ENCODE measurements at places on chromosomes 12 and 14. TPM values are rescaled to one million over a fixed set of nuclear protein-coding genes. Genes with fewer than 3 reads are reported as not detected.
A peak's percentile ranks its signal among the peaks of the same experiment; 100 is the strongest.

DNA sequence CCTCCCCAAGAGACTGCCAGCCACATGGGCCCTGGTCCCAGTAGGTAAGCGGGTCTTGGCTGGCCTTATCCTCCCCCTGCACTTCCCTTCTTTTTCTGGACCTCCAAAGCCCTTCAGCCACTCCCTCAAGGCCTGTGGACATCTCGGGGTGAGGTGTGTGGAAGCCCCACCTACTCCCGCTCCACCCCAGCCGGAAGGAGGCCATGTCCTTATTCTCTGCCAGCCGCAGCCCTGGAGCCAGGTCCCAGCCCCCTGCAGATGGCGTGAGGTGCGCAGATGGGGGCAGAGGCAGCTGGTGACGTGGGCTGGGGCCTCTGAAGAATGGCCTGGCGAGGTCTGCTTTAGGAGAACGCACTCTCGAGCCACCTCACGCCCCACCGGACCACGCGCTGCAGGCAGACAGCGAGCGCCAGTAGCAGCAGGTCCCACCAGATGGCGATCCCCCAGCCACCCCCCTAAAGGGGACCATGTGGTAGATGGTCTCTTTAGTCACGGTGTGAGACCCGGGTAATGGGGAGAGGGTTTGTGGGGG lies 167.1 kb downstream of the TSPAN9 start:
- no peak for DNase-seq

DNA sequence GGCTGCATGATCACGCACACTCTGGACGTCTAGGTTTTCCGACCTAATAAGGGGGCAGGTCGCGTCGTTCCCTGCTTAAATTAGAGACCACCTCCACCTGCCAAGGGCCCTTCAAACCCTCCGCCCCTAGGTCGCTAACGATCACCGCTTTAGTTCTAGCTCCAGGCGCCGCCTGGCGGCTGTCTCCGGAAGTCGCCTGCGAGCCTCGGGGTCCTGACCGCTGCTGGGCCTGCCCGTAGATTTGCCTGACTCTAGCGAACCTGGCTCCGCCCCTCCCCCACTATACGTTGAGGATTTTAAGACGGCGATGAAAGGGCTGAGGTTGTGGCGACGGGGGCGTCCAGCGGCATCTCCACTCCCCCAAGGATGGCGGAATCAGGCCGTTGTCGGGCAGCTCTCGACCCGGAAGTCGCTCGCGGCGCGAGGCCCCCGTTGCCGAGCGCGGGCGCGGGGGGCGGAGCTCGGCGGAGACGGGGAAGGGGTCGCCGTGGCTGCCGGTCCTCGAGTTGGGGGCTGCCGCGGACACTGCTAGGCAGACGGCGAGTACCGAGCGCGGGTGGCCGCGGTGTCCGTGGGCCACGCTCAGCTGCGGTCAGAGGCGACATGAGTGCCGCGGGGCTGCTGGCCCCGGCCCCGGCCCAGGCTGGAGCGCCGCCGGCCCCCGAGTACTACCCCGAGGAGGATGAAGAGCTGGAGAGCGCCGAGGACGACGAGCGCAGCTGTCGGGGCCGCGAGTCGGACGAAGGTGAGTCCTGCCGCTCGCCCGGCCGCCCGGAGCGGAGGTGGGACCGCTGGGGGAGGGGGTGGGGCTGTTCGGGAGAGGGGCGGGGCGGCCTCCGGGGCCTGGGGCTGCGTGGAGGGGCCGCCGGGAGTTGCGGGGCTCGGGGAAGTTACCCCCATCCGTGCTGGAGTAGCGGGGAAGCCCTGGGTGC lies at the start of gene SUDS3:
Gene SUDS3, plus strand, starts transcription at position 467 of the 932 bp plus-strand sequence. Its CDS starts 137 bp downstream, at position 604.
- DNase-seq, result peak; percentile 92

DNA sequence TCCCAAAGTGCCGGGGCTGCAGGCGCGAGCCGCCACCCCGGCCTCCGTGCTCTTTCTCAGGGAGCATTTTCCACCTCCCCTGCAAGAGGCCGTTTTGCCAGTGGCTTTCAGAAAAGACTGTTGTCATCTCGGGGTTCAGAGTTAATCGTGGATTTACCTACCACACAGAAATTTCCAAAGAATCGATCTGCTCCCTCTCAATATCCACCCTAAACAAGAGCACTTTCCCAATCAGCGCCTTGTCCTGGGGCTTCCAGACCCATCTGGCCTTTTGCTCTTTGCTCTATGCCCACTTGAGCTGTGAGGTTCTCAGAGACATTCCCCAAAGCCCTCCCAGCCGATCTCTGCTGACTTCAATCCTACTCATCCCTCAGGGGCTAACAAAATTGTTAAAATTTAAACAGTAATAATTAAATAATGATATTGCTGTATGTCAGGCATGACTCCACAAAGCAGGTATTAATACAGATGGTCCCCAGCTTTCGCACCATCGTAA lies 86.6 kb downstream of the NINJ2 start:
- no peak for DNase-seq

DNA sequence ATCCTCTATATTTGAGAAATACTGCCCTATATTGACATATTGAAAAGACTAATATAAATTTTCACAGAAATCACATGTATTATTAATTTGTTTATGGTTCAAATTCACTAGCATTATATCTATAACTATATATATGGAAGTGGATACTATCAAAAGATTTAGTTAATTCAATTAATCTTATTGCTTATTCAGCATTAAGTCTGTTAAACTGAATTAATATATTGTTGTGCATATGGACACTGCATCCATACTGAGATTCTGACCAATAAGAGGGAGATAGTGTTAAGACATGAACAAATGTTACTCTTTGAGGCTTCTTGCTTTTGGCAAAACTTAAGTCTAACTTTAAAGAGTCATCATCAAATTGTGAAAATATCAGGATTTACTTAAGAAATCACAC lies 52.0 kb upstream of the C12orf50 start:
- DNase-seq, result no peak

GRCh38 chr12:106764738-106765137 lies 9.7 kb upstream of the RIC8B start:
- DNase-seq, result peak; percentile 46

BDKRB2 gene
- total RNA-seq, result 2.1 TPM

DNA sequence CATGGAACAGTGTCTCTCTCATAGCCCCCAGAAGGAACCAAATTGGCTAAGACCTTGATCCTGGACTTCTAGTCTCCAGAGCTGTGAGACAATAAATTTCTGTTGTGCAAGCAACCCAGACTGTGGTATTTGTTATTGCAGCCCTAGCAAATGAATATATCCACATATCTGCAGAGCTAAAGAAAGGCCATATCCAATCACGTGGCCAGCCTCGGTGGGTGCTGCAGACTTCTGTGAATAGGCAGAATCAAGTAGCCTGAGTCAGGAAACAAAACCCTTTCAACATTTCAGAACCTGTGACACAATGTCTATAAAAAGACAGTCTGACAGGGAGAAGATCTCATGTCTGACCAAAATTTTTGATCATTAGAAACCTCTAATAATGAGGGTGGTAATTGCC lies 71.0 kb upstream of the CPM start:
- no peak for DNase-seq

GRCh38 chr14:64467566-64467965 lies 2.3 kb downstream of the AKAP5 start:
- DNase-seq, result peak; percentile 27

- no peak for DNase-seq
These were observed 296.6 kb upstream of the PRICKLE1 start for GRCh38 chr12:42886160-42886559.

GRCh38 chr14:85319101-85319500 lies 210.8 kb upstream of the FLRT2 start:
- no peak for DNase-seq

ANKLE2 gene
- total RNA-seq, result 54.2 TPM

DNA sequence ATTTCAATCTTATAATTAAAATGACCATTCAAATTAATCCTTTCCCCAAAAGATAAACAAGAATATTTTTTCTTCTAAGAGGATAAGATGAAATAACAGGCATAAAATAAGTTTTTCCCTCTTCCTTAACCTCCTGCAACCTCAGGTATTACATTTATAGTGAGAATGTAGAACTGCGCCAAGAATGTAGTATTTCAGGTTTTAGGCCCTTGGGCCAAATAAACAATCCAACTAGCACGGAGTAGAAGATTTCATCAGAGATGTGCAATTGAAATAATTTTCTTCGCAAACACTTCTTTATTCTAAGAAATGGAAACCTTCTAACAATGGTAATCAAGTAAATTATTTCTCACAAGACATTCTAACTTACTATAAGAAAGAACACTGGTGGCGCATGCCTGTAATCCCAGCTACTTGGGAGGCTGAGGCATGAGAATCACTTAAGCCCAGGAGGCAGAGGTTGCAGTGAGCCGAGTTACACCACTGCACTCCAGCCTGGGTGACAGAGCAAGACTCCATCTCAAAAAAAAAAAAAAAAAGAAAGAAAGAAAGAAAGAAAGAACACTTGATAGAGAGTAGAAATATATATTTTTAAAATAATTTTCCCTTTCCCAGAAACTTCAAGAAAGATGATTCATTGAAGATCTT lies 100.8 kb downstream of the TAOK3 start:
- peak; percentile 34 for DNase-seq

CD163L1 gene
- total RNA-seq, result 4.0 TPM

FMNL3 gene
- total RNA-seq, result 30.9 TPM

ERP27 gene
- 13.6 TPM for total RNA-seq
